Anterior cingulate cortex (tissue), 58 donors: ENCODE measurements at places on chromosomes 3 and 15.

- no peak for DNase-seq
These were observed 2.0 kb upstream of the RNF111 start for GRCh38 chr15:58985443-58985842.

- DNase-seq = no peak
These were observed 6.7 kb downstream of the ALCAM start for GRCh38 chr3:105373383-105373782.

- DNase-seq = no peak
These were observed 32.1 kb upstream of the TNFAIP8L3 start for GRCh38 chr15:51126842-51127241.

GRCh38 chr3:27907148-27907547 lies 185.0 kb upstream of the EOMES start:
- no peak for DNase-seq

- no peak for DNase-seq
These were observed 339.0 kb downstream of the EPHB1 start for GRCh38 chr3:135133905-135134683.

GRCh38 chr3:147360051-147360439 lies 46.3 kb downstream of the ZIC4 start:
- no peak for DNase-seq

- DNase-seq = no peak
These were observed 1.3 kb downstream of the SLC28A2 start for GRCh38 chr15:45253330-45253729.

DNA sequence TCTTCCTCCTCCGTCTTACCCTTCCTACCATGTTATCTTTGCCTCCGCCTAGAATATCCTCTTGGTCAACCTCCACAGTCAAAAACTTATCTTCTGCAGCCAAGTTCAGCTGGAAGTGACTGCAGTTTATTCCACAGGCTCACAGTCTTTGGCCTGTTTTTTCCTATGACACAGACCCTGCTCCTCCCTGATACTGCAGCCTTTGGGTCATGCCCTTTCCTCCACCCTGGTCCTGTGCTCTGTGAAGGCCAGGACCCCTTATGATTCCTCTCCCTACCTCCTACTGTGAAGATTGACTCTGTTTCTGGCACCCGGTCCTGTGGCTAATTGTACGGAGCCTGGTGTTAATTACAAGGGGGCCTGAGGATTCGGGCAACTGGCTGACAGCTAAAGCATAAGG lies 49.3 kb upstream of the SCN5A start:
- DNase-seq = no peak

DNA sequence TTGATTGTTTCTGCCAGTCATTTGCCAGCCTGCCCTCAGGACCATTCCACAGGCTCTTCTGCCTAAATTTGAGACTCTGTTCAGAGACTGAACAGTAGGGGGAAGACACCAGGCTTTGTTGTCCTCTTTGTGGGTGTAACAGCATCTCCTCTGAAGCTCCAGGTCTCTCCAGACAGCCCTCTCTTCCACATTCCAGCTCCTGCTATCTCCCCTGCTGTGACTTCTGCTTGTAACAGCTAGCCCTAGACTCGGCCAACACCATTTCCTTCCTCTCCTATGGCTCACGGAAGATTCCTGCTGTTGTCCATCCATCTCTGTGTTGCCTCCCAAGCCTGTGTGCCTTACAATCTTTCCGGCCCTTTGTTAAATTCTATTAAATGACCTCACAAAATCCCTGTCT lies 40.2 kb downstream of the SUCLG2 start:
- DNase-seq = no peak

DNA sequence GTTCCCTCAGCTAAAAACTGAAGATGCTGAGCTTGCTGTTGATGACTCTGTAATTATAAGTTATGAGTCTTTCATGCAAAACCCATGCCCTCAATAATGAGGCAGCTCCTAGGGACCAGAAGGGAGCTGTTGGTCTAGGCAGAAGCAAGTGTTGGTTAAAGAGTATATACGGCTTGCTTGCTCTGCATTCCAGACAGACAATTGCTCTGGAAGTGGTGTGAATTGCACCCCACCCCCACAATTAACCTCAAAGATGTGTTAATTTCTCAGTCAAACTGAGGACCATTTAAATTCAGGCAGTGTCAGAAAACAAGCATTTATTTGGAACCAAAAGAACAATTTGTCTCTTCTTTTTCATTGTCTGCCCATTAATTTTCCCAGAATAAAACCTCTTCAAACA lies 163.5 kb upstream of the EOMES start:
- DNase-seq = no peak

GRCh38 chr3:24678021-24678420 lies 183.4 kb upstream of the THRB start:
- DNase-seq = no peak

DNA sequence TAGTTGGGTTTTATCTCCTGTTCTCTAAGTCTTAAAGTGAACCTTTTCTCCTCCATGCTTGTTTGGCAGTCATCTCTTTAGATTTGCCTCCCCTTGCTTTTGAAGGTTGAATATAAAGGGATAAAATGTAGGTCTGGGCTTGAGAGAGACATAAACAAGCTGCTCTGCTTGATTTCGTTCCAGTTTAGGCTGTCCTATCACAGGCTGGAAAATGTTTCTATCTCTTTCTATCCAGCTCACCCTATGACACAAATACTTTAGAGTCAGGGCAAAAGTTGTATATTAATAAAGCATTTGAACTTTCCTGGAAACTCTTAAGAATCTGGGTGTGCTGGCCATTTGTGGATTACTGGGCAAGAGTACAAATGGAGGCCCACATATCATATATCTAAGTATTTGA lies 29.5 kb upstream of the ZBBX start:
- no peak for DNase-seq

GRCh38 chr3:120473896-120474675 lies 23.3 kb upstream of the FSTL1 start:
- DNase-seq = no peak

DNA sequence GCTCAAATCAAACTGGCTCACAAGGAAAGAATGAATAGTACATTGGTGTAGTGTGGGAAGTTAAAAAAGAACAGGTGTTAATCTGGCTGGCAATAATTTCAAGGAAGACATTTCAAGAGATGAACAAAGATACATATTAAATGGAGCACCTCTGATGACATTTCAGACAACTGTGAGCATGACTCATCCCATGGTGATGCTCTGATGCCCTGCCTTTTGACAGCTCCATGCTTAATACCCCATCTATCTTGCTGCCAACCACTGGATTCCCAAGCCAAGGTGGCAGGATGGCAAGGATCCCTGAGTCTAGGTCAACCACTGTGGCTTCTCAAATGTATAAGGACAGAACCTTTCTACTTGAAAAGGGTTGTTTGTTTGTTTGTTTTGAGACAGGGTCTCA lies 29.3 kb downstream of the LRRC2 start:
- DNase-seq = no peak

GRCh38 chr15:99719096-99719541 lies 14.1 kb downstream of the LYSMD4 start:
- no peak for DNase-seq

- no peak for DNase-seq
These were observed 100.9 kb downstream of the MYO5A start for GRCh38 chr15:52427804-52428203.

GRCh38 chr3:119034256-119035013 lies at the start of gene IGSF11:
Gene IGSF11, minus strand, starts transcription at chr3:119034846. Its CDS starts 264 bp downstream, at chr3:119034582.
- peak; percentile 89 for DNase-seq

DNA sequence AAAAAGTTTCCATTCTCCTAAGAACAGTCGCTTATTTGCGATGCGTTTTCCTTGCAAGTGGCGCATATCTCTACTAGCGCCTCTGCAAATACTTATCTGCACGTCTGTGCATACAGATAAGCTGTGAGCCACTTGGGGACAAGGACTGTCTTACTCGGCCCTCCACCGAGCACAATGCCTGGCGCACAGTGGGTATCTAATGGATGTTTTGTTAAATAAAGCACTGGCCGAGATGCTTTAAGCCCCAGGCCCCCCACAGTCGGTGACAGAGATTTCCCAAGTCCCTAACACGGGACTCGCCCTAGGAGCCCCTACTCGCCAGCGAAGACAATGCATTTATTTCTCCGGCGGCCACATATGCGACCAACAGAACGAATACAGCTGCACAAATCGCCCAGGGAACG lies 503 bp downstream of the HLTF start:
- no peak for DNase-seq

DNA sequence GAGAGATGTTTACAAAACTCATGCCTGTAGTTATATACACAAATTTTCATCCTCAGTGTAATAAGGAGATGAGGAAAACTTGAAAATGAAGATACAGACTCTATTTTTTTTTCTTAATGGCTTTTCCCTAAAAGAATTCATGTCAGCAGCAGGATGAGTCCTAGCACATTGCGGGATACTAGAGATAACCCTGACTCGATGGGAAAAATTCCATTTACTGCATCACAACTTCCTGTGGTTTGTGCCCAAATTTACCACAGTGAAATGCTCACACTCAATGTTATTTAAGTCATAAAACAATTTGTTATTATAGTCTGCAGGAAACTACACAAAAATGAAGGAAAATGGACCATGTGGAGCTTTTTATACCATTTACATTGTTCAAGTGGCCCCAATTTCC lies 581.9 kb upstream of the ZNF717 start:
- DNase-seq = no peak

DNA sequence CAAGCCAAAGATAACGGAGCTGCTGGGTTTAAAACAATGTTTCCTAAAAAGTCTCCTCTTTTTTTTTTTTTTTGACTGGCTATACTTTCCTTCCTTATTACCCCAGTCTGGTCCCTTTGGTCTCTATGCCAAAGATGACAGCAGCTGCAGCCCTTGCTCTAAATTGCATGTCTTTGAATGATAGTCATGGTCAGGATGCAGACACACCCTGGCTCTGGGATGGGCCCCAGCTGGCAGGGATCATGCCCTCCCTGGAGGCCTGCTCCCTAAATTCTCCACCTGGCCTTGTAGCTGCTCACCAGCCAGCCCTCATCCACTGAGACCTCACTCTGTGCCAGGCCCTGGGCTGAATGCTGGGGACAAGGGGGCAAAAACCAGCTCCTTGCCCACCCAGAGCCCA lies 95.8 kb downstream of the MESD start:
- DNase-seq = no peak

GRCh38 chr3:141529717-141530414 lies 43.0 kb downstream of the RASA2 start:
- no peak for DNase-seq

DNA sequence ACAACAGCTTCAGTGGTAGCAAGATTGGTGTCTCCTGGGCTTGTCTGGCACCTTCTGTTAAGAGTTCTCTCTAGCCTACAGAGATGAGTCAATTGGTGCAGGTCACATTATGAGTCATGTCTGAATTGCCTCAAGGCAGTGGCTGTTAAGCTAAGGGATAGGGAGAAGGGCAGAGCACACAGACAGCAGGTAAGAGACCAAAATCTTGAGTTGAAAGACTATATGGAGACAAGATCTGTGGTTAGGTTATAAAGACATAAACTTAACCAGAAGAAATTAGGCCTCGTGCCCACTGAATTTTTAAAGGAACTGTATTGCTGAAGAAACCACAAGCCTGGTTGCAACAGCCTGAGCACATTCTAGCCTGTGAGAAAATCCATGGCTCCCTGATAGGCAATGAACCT lies 19.2 kb upstream of the KPNA1 start:
- DNase-seq = no peak

DNA sequence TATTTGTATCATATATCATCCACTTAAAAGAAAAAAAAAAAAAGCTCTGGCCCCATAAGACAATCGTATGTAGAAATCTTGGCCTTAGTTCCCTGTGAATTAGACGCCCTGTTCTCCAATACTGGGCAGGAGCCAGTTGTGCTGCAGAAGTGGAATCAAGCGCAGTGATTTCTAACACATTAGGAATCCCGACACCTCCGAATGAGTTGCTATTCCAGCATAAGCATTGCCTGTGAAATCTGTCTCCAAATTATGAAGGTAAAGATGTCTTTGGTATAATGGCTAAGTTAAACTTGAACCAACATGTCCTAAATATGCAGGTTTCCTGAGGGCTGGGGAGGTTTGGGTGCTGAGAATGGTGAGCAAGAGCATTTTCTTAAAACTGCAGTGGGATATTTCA lies 199.4 kb upstream of the ARRDC4 start:
- DNase-seq = no peak

DNA sequence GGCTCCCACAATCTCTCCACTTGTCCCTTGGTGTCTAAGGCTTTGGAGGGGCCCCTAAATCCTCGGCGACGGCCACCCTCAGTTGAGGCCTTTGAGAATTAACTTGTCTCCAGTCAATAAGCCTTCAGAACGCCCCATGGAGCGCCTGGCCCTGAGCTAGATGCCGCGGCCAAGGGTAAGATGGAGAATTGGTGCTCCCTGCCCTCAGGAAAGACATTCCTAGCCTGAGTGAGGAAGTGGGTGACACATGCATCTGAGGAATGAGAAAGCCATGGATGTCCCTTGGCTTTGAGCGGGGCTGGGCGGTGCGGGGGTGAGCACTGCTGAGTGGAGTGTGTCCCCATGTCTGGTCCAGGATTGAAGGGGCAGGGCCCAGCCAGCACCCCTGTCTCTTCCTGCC lies 13.3 kb downstream of the ITIH4 start:
- no peak for DNase-seq

- no peak for DNase-seq
These were observed 236.0 kb upstream of the ZNF717 start for GRCh38 chr3:76021376-76021775.

DNA sequence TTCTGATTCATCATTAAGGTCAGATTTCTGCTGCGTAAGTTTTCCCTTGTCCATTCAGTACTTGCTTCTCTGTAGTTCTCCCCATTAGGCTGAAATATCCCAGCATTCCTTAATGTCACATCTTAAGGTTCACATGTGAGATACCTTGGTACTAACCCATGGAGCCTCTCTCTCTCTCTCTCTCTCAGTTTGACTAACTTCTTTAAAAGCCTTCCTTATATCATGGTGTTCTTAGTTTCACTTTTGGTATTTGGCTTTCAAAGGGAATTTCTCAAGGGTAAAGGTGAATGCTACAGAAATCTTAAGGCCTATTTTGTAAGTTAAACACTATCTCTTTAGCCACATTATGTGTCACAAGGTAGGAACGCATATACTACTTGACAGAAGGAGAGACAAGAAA lies 427.3 kb upstream of the ZNF717 start:
- DNase-seq = no peak

DNA sequence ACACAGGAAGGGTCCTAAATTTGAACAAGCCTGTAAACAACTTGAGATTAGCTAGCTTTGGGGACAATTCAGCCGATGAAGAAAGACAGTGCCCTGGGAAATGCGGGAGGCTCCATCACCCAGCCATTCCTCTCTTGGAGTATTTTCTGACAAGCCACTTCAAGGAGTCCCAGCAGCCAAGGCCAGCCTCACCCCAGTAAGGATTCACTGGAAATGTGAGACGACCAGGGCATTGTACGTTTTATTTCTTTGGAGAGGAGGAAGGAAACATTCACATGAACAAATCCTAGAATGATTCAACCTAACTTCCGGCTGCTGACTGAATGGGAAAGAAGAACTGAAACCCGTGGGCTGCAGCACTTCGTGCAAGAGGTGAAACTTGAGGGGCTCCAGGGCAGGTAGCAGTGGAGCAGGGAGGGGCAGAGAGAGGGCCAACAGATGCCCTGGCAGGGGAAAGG lies 116.4 kb upstream of the ARHGEF3 start:
- no peak for DNase-seq
